Right atrium auricular region (tissue), 2 donors: ENCODE measurements at places on chromosomes 16 and 17. TPM values are rescaled to one million over a fixed set of nuclear protein-coding genes. Genes with fewer than 3 reads are reported as not detected.

DNA sequence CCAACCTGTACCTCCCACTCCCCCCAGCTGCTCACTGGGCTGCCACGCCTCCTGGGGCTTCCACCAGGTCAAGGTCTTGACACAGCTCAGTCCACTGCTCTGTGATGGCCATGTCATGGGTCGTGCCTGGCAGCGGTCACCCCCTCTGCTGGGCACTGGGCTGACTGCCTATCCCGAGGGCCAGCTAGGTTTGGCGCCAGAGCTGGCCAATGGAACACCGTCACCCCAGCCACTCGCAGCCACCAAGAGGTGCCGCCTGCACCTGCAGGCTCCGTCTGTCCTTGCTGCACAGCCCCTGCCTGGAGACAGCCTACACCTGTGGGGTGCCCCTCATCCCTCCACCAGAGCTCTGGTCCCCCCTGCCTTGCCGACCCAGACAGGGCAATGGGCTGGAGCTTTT, 4.5 kb upstream of the RAB40C start:
- no peak overlapping the region for H3K4me3 ChIP-seq
- DNase-seq: no peak
- H3K27me3 ChIP-seq: no peaks in the 10 kb centered on the region
- no peaks in the 10 kb centered on the region for H3K36me3 ChIP-seq
- H3K27ac ChIP-seq: no peak overlapping the region

- H3K27me3 ChIP-seq: no peaks in the 10 kb centered on the region
- no peaks in the 10 kb centered on the region for H3K36me3 ChIP-seq
- no peak for DNase-seq
- H3K4me3 ChIP-seq: no peak overlapping the region
- H3K27ac ChIP-seq: no peak overlapping the region
Measured at GRCh38 chr16:75754141-75754540, 27.9 kb upstream of the CPHXL start.

- no peaks in the 10 kb centered on the region for H3K36me3 ChIP-seq
- DNase-seq: no peak
- H3K4me3 ChIP-seq: no peak overlapping the region
- no peak overlapping the region for H3K27ac ChIP-seq
Measured at GRCh38 chr17:79212149-79213087, 137.8 kb downstream of the ENGASE start.

ODAD4 gene
- 0.56 TPM for total RNA-seq

BCO1 gene
- total RNA-seq: not detected

DNA sequence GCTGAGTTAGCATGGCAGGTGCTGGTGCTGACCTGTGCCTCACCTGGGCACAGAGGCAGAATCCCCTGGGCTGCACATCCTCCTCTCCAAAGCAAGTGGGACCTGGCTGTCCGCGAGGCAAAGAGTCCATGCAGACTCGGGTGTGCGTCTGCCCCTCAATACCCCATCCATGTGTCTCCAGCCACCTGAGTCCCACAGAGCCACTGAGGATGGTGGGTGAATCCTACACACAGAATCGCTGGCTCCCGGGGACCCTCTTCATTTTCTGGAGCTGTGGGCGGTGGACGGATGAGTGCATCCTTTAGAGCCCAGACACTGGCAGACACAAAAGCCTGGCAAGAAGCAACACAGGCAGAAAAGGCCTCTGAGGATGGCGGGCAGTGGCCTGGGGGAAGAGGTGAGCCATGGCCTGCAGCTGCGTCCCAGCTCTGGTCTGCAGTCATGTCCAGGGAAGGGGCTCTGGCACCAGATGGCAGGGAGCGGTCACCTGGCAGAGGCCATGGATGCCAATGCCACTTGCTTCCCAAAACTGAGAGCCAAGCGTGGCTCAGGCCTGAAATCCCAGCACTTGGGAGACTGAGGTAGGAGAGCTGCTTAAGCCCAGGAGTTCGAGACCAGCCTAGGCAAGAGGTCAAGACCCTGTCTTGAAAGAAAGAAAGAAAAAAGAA, 29.9 kb downstream of the AXIN1 start:
- peaks cover 4% of the 10 kb centered on the region for H3K36me3 ChIP-seq
- H3K27me3 ChIP-seq: no peaks in the 10 kb centered on the region

GRCh38 chr17:82848022-82848592, 8.3 kb upstream of the ZNF750 start:
- H3K27ac ChIP-seq: no peak overlapping the region
- H3K27me3 ChIP-seq: no peaks in the 10 kb centered on the region
- no peak for DNase-seq
- no peaks in the 10 kb centered on the region for H3K36me3 ChIP-seq
- peak overlapping the region; percentile 21 for H3K4me3 ChIP-seq

CHST4 gene
- 0.67 TPM for total RNA-seq

DNA sequence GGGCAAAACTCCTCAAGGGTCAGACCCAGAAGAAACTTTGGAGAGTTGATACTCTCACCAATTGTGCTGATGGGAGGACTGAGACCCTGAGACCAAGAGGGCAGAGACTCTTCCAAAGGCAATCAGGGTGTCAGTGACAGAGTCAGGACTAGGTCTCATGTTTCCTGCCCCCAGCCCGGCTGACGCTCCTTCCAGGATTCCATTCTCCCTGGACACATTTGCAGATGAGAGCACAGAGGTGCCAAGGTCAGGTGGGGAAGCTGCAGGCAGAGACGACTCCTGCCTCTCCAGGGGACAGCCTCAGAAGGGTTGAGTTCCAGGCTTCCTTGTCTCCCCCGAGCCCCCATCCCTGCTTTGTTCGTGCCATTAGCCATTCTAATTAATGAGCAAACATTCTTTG, 174.1 kb downstream of the WSCD1 start:
- H3K36me3 ChIP-seq: no peaks in the 10 kb centered on the region
- H3K4me3 ChIP-seq: no peak overlapping the region
- peak; percentile 42 for DNase-seq
- no peak overlapping the region for H3K27ac ChIP-seq
- no peaks in the 10 kb centered on the region for H3K4me1 ChIP-seq
- H3K27me3 ChIP-seq: no peaks in the 10 kb centered on the region

GRCh38 chr16:65222049-65222448, 100.2 kb upstream of the CDH11 start:
- H3K4me3 ChIP-seq: no peak overlapping the region
- no peak overlapping the region for H3K27ac ChIP-seq
- H3K36me3 ChIP-seq: no peaks in the 10 kb centered on the region
- no peaks in the 10 kb centered on the region for H3K4me1 ChIP-seq
- H3K27me3 ChIP-seq: no peaks in the 10 kb centered on the region
- no peak for DNase-seq

PRR35 gene
- total RNA-seq: not detected

- H3K4me3 ChIP-seq: no peak overlapping the region
- no peaks in the 10 kb centered on the region for H3K4me1 ChIP-seq
- DNase-seq: peak; percentile 60
- H3K27ac ChIP-seq: peak overlapping the region; percentile 44
- no peaks in the 10 kb centered on the region for H3K27me3 ChIP-seq
Measured at GRCh38 chr16:9489835-9490467, 398.5 kb downstream of the HAPSTR1 start.

- no peaks in the 10 kb centered on the region for H3K27me3 ChIP-seq
- DNase-seq: no peak
- H3K4me1 ChIP-seq: no peaks in the 10 kb centered on the region
- no peak overlapping the region for H3K4me3 ChIP-seq
- no peaks in the 10 kb centered on the region for H3K36me3 ChIP-seq
Measured at GRCh38 chr16:76409706-76410105, 132.5 kb downstream of the CNTNAP4 start.

TBC1D3K gene
- total RNA-seq: not detected

GRCh38 chr16:85361441-85362118, 249.3 kb upstream of the CIBAR2 start:
- DNase-seq: peak; percentile 80
- no peaks in the 10 kb centered on the region for H3K36me3 ChIP-seq
- H3K4me3 ChIP-seq: no peak overlapping the region
- no peak overlapping the region for H3K27ac ChIP-seq
- H3K27me3 ChIP-seq: no peaks in the 10 kb centered on the region
- H3K4me1 ChIP-seq: peaks cover 11% of the 10 kb centered on the region

GRCh38 chr16:81444448-81445121, at the start of gene CMIP:
Gene CMIP, plus strand, starts transcription at chr16:81444808.
- peak; percentile 83 for DNase-seq
- H3K27me3 ChIP-seq: no peaks in the 10 kb centered on the region
- peak within 1 kb of the TSS; percentile 68 for H3K4me3 ChIP-seq
- peak within 1 kb of the TSS; percentile 85 for H3K27ac ChIP-seq
- H3K36me3 ChIP-seq: no peaks in the 10 kb centered on the region

EMC8 gene
- total RNA-seq: 40.7 TPM

PLD2 gene
- 6.7 TPM for total RNA-seq

GRCh38 chr17:9615486-9615885, 29.8 kb upstream of the USP43 start:
- H3K27ac ChIP-seq: no peak overlapping the region
- no peak for DNase-seq
- no peaks in the 10 kb centered on the region for H3K4me1 ChIP-seq

CFAP97D1 gene
- not detected for total RNA-seq

- no peak overlapping the region for H3K4me3 ChIP-seq
- H3K4me1 ChIP-seq: no peaks in the 10 kb centered on the region
- H3K27me3 ChIP-seq: no peaks in the 10 kb centered on the region
- H3K36me3 ChIP-seq: peaks cover 33% of the 10 kb centered on the region
- DNase-seq: no peak
- no peak overlapping the region for H3K27ac ChIP-seq
Measured at GRCh38 chr16:8822403-8822802, 24.8 kb downstream of the PMM2 start.

DNA sequence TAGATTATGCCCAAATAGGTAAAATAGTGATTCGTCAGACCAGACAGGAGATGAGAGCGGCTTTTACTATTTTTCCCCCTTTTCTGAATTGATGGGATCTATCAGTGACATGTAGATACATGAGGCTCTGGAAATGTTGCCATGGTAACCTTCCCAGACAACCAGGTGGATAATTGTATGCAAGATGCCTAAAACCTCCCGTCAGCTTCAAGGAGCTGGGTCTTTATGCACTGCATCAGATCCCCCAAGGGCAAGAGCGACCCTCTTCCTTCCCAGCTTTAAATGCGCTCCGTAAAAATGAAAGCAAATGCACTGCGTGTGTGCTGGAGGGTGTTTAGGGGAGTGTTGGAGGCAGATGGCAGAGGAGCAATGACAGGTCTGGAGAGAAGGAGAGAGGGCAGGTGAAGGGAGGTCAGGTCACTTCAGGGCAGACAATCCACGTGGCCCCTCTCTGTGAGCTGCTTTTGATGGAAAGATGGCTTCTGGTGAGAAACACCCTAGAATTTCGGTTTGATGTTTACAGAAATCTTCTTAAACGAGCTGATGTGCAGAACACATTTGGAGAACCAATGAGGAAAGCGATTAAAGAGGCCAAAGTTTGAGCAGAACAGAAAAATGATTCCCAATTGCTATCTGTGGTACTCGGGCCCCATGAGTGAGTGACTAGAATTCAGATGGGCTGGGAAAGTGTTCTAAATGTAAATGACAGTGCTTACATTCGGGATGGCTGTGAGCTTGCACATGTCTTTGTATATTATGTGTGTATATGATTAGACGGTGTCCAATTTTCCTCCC, 461.7 kb upstream of the HSBP1 start:
- no peak for DNase-seq
- no peak overlapping the region for H3K27ac ChIP-seq
- no peaks in the 10 kb centered on the region for H3K36me3 ChIP-seq
- no peak overlapping the region for H3K4me3 ChIP-seq
- H3K4me1 ChIP-seq: no peaks in the 10 kb centered on the region

DNA sequence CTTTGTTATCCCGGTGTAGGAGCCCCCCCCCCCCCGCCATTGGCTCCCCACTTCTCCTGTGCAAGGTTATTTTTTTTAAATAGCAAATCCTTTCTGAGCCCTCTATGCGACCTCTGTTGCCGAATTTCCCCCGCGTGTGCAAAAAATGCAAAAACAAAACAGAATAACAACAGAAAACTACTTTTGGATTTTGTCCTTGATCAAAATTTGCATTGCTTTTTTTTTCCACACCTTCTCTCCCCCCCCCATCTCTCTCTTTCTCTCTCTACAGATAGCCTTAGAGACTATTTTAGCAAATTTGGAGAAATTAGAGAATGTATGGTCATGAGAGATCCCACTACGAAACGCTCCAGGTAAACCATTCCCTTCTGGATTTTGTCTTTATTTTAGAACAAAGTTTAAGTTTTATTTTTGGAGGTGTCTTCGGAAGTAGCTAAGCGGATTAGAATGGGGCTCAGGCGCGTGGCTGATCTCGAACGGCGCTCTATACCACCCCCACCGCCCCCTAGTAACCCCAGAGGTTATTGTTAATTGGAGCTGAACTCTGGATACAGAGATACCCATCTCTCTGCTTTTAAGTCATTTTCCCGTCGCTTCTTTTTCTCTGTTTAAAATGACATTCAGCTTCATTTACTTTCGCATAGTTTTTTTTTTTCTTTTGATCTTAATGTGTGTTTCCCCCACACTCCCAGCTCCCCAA, 1.0 kb downstream of the MSI2 start:
- H3K4me1 ChIP-seq: no peaks in the 10 kb centered on the region
- peaks cover 5% of the 10 kb centered on the region for H3K36me3 ChIP-seq
- H3K27ac ChIP-seq: peak overlapping the region; percentile 98
- no peak for DNase-seq
- H3K4me3 ChIP-seq: peak overlapping the region; percentile 92
- no peaks in the 10 kb centered on the region for H3K27me3 ChIP-seq

DNA sequence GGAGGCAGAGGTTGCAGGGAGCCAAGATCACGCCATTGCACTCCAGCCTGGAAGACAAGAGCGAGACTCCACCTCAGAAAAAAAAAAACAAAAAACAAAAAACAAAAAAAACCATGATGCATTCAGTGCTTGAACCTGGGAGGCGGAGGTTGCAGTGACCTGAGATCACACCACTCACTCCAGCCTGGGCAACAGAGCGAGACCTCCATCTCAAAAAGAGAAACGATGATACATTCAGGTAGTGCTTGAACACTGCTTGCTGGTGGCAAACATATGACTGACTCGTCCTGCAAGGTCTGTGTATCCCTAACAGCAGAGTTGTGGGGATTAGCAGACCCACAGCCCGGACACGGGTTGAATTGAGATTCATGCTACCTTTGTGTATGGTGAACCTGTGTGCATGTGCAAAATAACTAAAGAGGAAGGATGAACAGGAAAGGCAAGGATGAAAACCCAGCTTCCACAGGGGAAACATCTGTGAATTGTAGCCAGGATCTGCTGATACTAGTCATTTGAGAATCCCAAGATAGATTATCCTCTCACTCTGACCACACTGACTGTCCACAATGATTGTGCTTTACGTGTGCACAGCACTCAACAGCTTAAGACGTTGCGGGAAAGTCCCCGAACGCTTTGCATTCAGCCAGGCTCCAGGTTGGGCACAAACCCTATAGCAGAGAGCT, 52.4 kb upstream of the MRPS23 start:
- H3K27ac ChIP-seq: peak overlapping the region; percentile 82
- no peaks in the 10 kb centered on the region for H3K27me3 ChIP-seq
- no peak for DNase-seq
- H3K36me3 ChIP-seq: no peaks in the 10 kb centered on the region
- peaks cover 79% of the 10 kb centered on the region for H3K4me1 ChIP-seq

KDM6B gene
- total RNA-seq: 11.1 TPM

DNA sequence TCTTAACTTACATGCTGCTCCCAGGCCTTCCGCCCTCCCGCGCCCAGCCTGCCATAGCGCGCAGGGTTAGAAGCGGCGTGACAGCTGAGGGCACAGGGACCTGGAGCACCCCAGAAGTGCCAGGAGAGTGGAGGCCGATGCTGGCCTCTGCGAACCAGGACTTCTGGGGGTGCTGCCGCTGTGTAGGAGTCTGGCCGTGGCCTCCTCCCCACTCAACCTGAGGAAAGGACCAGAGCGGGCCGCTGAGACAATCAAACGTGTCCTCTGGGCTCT, 1.9 kb upstream of the TMEM204 start:
- no peaks in the 10 kb centered on the region for H3K27me3 ChIP-seq
- no peaks in the 10 kb centered on the region for H3K4me1 ChIP-seq
- H3K36me3 ChIP-seq: peaks cover 9% of the 10 kb centered on the region
- H3K4me3 ChIP-seq: peak overlapping the region; percentile 66

CHST6 gene
- total RNA-seq: 2.8 TPM

ABCA9 gene
- 11.3 TPM for total RNA-seq
